Activated T-helper 9 cell treated with anti-CD3 and anti-CD28 coated beads, Interleukin-2, amount 50 U/mL, for 16 hours (primary cell): ENCODE measurements at places on chromosomes 1 and 21.

GRCh38 chr1:31216016-31216415 lies 23.7 kb downstream of the NKAIN1 start:
- DNase-seq: no peak

GRCh38 chr21:28892199-28893111 lies 100.2 kb downstream of the LTN1 start:
- no peak for DNase-seq

DNA sequence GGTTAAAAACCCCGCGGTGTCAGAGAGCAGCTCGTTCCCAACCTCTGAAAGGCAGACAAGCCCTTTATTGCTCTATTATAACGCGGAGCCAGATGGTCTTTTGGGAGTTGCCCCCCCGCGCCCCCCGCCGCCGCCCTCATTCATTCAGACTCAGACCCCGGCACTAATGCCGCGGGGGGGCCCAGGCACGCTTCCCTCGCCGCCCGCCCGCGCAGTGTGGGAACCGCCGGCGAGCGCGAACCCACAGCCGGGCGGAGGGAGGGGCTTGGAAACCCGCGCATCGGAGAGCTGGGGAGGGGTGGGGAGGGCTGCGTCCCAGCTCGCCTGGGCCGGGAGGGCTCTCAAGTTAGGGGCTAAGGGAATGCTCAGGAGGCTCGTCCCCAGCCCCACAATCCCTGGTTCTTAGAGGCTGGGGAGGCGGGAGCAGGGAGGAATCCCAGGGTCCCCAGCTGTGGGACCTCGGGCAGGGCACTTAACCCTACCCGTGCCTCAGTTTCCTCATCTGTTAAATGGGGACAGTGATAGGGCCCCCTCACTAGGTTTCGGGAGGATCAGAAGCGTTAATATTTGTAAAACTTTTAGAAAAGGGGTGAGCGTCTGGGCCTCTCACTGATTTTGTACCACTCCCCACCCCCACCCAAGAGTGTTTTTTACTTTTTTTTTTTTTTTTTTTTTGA lies 10.9 kb upstream of the HES5 start:
- DNase-seq: no peak

DNA sequence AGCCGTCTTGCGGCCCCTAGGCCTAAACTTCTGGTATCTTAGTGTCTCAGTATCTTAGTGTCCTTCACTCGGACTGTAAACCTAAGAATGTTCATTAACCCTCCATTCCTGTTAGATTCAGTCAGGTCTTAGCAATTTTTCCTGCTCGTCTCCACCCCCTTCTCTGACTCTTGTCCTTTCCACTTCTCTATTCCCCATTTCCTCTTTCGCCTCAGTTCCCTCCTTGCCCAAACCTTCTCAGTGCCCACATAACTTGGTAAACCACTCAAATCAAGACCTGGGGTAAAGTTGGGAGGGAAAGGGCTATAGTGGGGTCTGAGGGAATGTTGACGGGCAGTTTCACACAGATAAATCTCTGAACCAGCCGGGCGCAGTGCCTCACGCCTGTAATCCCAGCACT lies 726 bp upstream of the FCER1G start:
- DNase-seq: no peak

DNA sequence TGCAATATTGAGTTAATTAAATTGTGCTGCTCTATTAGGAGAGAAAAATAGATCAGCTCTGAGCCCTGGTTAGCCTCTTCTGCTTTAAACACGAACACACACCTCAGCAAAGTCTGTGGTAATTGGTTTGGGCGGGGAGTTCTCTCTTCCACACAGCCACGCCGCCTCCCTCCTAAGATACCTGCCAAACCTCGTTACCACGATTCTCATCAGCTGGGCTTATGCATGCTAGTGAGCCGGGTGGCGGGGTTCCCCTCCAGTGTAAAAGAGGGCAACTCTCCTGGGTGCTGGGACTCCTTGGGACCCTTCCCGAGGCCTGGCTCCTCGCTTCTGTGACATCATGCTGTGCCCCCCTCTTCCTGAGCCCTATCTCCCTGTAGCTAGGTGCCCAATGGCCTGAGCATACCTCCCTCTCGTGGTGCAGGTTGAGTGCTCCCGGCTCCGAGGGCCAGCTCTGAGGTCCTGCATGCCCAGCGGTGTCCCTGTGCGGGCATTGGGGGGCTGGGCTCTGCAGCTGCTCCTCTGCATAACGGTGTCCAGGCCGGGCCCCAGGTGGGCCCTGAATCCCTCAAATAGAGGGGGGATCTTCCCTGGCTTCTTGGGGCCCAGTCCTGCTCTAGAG lies 182.9 kb downstream of the PRDM16 start:
- no peak for DNase-seq

- no peak for DNase-seq
Observed at GRCh38 chr1:29962336-29962735, 726.0 kb downstream of the PTPRU start.

DNA sequence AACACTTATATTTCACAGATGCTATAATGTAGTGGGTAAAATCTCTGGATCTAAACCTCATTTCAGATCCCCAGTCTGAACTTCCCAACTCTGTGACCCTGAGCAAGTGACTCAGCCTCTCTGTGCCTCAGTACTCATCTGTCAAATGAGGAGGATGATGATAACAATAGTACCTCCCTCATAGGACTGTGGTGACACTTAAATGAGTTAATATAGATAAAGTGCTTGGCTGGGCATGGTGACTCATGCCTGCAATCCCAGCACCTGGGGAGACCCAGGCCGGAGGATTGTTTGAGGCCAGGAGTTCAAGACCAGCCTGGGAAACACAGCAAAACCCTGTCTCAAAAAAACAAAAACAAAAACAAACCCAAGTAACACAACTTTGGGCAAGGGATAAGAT lies 4.7 kb upstream of the ECE1 start:
- DNase-seq: peak; percentile 40

GRCh38 chr21:37087188-37087587 lies 14.1 kb downstream of the TTC3 start:
- no peak for DNase-seq

DNA sequence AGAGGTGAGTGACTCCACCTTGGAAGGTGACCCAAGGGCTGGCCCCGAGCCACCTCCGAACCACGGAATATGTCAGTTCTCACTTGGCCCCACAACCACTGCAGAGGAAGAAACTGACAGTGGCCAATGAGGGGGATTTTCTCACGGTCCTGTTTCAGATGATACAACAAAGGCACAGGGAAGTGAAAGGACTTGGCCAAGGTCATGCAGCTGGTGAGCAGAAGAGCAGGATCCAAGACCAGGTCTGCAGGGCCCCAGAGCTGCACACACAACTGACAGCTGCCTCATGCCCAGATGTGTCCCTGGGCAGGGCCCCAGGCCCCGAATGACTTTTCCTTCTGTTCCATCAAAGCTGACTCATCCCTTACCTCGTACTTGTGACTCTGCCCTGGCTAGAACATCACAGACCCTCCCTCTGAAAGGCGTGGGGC lies 25.8 kb upstream of the EVA1B start:
- no peak for DNase-seq

DNA sequence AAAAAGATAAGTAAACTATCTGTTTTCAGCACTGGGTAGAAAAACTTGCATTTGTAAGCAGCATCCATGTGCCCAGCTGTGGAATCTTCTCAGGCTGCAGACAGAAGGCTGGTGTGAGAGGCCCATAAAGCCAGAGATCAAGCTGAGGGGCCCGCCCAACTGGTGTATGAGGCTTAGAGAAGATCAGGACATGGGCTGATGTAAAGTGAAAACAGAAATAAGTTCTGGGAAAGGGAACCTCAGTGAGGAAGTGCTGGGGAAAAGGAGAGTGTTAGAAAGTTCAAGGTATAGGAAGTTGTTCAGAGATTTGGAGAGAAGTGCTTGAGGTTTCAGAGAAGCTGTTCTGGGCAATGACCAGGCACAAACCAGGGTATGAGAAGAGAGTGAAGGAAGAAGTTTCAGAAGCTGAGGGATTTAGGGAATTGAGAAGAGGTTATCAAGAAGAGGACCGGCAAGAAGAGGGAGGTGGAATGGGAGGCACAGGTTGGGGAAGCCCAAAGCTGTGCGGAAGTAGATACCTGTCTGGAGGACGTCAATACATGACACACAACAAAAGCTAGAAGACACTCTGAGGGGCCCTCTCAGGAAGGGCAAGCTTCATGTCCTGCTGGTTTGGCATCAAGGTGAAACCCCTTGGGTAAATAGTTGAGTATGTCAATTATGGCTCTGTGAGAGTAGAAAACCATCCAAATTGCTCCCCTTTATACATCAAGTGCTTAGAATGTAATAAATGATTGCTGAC lies 2.7 kb upstream of the CD5L start:
- no peak for DNase-seq

DNA sequence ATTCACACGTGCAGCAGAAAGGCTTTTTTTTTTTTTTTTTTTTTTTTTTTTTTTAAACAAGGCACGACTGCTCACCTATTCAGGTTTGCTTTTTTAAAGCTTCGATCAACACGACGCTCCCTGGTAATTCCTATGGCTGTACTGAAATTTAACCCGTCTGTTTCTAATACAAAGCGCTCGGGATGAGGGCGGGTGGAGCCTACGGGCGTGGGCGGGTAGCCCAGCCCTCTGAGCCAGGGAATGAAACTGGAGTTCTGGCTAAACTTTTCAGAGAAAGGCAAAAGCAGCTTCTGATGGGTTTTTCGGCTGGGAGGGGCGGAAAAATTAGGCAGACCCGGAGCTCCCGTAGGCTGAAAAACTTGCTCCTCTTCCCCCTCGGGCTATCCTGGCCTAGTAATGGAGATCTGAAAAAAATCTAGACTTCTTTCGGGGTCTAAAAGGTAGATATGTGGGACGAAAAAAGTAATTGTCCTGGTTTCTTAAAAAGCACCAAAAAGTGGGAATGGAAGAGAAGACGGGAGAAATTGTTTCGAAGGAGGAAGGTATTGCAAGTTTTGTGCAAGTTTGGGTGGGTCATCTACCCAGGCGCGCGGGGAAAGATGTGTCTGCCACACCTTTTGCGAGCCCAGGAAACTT lies 7.4 kb downstream of the NR5A2 start:
- no peak for DNase-seq

DNA sequence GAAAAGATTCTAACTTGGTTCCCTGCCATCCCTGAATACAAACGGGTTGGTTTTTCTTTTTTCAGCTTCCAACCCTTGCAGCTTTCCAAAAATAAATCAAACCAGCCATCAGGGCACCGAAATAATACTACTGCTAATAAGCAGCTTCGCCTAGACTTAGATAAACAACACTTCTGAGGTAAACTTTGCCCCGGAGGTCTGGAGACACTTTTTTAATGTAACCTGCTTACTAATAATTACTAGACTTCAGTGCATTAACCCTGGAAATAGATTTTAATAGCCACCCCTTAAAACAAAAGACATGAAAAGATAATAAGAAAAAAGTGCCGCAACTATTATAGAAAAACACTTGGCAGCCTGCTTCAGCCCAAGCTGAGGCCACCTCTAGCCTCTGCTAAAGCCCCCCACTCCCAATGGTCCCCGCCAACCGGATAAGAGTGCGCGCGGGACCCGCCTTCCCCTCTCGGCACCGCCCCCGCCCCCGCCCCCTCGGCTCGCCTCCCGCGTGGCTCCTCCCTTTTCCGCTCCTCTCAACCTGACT lies 405 bp upstream of the GADD45A start:
- no peak for DNase-seq

- no peak for DNase-seq
Observed at GRCh38 chr1:89170170-89171066, 5.4 kb downstream of the GBP7 start.

DNA sequence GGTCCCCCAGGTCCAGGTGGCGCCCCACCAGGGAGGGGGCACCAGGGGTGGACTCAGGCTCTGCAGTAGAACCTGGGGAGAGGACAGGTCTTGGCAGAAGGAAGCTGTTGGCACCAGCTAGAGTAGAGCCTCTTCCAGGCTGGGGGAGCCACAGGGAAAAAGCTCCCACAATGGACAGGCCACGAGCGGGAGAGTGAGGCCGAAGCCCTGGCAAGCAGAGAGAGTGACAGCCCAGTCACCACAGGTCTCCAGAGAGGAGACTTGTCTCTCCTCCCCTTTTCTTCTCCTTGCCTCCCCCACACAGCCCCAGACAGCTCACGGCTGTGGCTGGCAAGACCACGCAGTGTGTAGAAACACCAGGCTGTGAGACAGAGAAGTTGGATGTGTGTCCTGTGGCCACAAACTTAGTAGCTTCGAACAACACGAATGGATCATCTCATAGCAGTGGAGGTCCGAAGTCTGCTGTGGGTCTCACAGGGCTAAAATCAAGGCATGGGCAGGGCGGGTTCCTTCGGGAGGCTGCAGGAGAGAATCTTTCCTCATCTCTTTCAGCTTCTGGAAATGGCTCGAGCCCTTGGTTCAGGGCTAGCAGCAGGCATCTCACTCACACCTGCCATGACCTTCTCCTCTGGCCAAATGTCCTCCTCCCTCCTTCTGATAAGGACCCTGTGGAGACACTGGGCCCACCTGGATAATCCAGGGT lies 3.3 kb downstream of the KRTAP12-4 start:
- no peak for DNase-seq

- DNase-seq: no peak
Observed at GRCh38 chr1:196115646-196116045, 492.6 kb downstream of the KCNT2 start.

DNA sequence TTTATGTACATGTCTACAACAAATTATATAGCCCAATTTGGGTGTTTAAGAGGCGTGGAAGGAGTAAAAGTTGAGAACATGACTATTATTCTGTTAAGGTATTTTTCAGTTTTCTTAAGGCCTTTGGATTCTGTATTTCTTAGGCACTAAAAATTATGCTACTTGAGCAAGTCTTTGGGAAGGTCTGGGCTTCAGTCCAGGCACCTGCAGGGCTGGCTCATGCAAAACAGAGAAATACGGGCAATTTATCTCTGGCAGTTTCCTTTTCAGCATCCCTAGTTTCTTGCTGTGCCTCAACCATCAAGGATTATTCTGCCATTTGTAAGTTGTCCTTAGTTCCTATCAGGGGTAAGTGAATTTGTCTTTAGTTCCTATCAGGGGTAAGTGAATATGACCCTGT lies 358.8 kb upstream of the B3GALT2 start:
- DNase-seq: no peak

GRCh38 chr21:40647706-40648105 lies 199.3 kb downstream of the DSCAM start:
- no peak for DNase-seq

- no peak for DNase-seq
Observed at GRCh38 chr1:184036517-184036949, 995 bp downstream of the COLGALT2 start.

- no peak for DNase-seq
Observed at GRCh38 chr1:206082831-206083695, 30.1 kb downstream of the RHEX start.

DNA sequence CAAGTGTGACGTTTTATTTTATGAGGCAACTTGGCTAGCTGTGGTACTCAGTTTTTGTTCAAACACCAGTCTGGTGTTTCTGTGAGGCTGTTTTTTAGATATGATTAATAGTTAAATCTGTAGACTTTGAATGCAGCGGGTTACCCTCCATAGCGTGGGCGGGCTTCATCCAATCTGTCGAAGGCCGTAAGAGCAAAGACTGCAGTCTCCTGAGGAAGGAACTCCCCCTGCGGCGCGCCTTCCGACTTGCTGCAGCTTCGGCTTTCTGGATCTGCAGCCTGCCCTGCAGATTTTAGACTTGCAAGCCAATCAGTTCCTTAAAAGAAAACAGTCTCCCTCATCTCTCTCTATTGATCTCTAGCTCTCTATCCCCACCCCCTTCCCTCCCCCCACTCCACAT lies 4.2 kb upstream of the ZNF496 start:
- no peak for DNase-seq

- DNase-seq: no peak
Observed at GRCh38 chr1:70353601-70354331, 756 bp downstream of the ANKRD13C start.
